HEK293T (cell line): ENCODE measurements at places on chromosomes 12 and 14.
A peak's percentile ranks its signal among the peaks of the same experiment; 100 is the strongest.

DNA sequence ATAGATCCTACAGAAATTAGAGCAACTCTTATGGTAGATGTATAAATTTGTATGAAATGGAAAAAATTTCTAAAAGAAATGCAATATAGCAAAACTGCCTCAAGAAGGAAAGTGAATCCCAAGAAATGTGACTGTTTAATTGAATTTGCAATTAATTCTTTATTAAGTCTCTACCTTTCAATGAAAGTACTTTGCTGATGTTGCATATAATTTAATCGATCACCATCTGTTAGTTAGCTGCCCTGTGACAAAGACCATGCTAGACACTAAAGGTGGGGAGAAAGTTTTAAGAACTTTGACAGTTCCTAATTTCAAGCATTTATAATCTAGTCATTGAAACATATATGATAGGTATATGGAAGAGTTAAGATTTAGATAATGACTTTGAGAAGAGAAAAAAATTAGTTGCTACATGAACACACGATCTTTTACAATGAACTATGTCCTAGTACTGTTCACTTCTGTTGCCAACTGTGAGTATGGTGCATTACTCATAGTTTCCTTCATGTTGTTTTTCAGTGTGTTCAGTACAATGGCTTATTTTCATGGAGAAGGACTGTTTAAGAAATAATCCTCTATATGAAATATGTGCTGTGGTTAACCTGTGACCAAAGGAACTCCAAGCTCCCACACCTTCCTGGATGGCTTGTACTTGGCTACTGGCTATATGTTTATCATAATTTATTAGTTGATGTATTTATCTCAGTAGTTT lies 128.4 kb downstream of the METTL25 start:
- DNase-seq: no peak

DNA sequence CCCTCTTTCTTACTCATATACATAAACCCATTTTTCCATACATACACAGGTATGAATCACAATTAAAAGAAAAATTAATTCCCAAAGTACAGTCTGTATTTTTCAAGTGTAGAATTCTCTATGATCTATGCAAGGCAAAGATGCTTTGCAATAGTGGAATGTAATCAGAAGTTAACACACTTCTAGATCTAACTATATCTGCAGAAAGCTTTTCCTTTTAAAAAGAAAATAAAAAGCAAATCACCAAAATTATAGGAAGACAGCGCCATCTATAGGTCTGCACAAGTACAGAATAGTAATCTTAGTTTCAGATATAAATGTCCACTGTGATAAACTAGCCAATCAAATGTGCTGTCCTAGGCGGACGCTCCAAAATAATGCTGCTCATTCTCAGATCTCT lies 22.0 kb downstream of the SLC25A21 start:
- peak; percentile 37 for DNase-seq

GRCh38 chr12:114163771-114164170 lies 197.6 kb upstream of the RBM19 start:
- DNase-seq: no peak

DNA sequence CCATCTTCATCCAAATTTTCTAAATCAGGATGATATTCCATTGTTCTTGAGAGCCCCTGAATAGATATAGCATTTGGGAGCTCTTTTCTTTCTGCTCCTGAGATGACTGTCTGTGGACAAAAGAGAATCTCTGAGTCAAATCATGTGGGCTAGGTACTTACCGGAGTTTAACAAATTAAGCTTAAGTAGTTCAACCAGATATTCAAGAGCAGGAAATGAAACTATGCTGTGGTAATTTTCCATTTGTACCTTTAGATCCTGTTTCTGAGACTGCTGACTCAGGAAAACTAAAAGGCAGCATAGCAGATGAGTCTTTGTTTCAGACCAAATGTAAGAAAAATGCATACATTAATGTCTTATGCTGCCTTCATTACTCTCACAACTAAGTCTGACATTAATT lies at the start of gene CLEC7A:
Gene CLEC7A, minus strand, starts transcription at position 158 of the 400 bp plus-strand sequence. Its CDS starts 117 bp downstream, at position 41.
- no peak for DNase-seq

DNA sequence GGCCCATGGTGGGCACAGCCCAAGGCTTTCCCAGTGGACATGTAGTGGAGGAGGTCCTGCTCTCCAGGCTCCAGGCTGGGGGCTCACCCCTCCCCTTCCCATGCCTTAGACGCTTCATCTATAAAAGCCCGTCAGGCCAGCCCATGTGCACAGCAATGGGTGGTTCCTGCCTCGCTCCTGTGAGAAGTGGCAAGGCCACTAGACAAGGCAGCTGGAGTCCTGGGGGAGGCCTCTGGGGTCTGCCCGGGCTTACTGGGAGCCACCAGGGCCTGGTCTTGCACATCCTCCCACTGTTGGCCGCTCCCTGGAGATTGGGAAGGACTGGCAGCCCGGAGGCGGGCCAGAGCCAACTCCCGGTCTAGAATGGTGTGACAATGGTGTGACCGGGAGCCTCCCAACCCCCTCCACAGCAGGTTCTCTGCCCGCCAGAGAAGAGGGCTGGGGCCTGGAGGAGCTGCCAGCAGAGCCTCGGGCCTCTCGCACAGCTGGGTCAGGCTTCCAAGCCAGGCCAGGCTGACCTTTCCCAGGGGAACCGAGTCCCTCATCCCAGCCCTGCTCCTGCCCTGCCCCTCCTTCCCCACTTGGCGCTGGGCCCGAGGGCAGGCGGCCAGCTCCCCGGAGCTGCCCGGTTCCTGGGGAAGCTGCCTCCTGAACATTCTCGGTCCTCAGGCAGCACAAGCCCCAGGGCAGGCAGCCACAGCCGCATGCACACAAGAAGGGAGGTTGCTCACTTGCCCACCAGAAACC lies 97.9 kb downstream of the RFLNA start:
- DNase-seq: no peak

- no peak for DNase-seq
Observed at GRCh38 chr12:39892146-39892545, 213.7 kb downstream of the SLC2A13 start.

- DNase-seq: no peak
Observed at GRCh38 chr12:78880078-78880477, 15.5 kb downstream of the SYT1 start.

DNA sequence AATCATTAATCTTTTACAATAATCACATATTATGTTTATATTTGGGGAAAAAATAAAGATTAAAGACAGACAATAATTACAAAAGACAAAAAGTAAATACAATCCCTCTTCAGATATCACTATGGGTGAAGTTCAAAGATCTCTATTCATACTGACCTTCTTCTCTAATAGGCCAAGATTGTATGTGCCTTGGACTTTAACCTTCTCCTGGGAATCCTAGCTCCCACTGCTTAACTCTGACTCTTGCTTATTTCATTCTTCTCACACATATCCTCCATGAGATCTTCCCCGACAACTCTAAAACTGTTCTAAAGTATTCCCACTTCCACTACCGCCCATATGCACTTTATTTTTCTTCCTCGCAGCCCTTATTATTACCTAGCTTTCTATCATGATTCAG lies 83.8 kb downstream of the EEA1 start:
- DNase-seq: no peak

GRCh38 chr14:32761381-32761968 lies 177.2 kb upstream of the NPAS3 start:
- no peak for DNase-seq
